Midbrain (tissue), 1 donor: ENCODE measurements at places on chromosomes 1 and 21.

- no peak for DNase-seq
Measured at GRCh38 chr1:20446796-20447195, 39.2 kb downstream of the CAMK2N1 start.

- DNase-seq = no peak
Measured at GRCh38 chr1:151003180-151003579, 3.5 kb downstream of the MINDY1 start.

- DNase-seq = no peak
Measured at GRCh38 chr1:84406346-84406861, 8.1 kb downstream of the DNASE2B start.

DNA sequence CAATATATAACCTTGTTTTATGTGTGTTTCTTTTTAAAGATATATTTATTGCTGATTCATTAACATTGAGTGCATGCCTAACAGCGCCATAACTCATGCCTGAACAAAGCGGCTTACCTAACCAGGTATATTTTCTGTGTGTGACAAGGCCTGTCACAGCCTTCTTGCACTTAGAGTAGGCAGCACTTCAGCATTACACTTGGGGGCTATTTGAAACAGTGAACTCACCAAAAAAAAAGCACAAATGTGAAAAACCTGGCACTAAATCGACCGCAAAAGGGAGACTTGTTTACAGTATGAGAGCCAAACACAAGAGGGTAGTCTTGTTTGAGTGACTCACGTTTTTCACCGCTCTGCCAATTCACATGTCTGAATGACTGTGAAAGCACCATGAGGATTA lies 111.7 kb downstream of the DISP1 start:
- DNase-seq = no peak

DNA sequence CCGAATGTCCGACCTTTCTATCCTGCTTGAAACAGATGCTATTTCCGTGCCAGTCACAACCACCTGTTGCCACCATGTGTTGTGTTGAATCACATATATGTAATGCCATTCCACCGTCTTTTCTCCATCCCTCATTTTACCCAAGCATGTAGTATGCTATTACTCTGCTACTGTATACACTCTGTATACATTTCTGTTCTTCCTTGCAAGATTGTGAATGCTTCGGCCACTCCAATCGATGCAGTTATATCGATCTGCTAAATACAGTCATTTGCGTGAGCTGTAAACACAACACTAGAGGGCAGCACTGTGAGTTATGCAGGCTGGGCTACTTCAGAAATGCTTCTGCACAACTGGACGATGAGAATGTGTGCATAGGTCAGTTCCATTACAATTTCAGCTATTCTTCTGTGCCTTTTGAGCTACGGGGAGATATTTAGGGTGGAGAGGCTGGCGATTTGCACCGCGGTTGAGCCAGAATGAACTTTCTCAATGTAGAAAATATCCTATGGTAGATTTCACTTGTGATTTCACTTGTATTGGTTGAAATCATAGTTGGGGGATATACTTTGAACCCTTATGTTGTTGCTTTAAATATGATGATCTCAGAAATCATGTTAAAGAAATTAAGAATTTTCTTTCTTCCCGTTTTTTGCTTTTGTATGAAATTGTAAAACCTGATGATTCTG lies 289.8 kb downstream of the NTNG1 start:
- peak; percentile 56 for DNase-seq

- DNase-seq = no peak
Measured at GRCh38 chr1:50488356-50488755, 65.1 kb upstream of the DMRTA2 start.

DNA sequence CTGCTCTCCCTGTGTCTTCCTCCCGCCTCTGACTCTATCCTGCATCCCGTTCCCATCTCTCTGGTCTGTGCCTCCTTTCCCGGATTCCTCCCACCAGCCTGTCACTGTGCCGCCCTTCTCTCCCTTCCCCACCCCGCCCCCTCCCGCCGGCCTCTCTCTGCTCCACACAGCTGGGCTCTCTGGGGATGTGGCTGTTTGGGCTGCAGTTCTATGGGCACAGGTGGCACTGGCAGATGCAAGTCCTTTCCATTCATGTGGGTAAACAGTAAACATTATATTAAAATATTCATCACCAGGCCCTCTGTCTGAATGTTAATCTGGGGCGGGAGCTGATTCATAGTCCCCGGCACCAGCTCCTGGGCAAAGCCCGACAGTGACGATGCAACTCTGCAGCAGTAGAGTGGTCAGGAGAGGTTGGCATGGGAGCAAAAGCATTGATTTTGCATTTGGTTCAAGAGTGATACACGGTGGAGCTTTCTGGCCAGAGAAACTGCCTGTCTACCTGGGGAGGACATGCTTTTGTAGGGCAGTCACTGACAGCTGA lies 249.3 kb downstream of the TNR start:
- no peak for DNase-seq

- DNase-seq = no peak
Measured at GRCh38 chr1:223244366-223245103, 101.5 kb upstream of the TLR5 start.

- DNase-seq = no peak
Measured at GRCh38 chr1:30305061-30305460, 418.3 kb downstream of the MATN1 start.

GRCh38 chr1:44212355-44213221 lies 683 bp upstream of the DMAP1 start:
- no peak for DNase-seq

DNA sequence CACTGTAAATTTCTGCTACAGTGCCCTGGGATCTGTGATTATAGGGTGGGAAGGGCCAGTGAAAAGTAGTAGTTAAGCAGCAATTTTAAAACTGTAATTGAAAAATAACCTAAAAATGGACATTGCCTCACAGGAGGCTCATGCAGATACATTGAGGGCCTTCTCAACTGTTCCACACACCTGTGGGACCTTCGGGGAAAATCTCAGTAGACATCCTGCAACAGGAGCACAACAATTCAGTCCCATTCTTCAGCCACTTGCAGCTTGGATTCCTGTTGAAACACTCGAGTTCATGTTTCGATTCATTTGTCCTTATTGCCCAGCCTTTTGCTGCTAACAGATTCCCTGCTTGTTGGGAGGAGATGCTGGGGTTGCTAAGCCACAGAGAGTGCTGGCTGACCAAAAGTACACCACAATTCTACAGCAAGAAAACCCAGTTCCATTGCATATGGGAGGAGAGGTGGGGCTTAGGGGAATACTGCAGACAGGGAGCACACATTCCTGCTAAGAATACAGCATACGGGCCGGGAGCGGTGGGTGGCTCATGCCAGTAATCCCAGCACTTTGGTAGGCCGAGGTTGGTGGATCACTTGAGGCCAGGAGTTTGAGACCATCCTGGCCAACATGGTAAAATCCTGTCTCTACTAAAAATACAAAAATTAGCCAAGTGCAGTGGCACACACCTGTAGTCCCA lies 4.5 kb downstream of the TMCC2 start:
- no peak for DNase-seq

GRCh38 chr1:8780405-8780804 lies 37.0 kb downstream of the RERE start:
- DNase-seq = no peak

DNA sequence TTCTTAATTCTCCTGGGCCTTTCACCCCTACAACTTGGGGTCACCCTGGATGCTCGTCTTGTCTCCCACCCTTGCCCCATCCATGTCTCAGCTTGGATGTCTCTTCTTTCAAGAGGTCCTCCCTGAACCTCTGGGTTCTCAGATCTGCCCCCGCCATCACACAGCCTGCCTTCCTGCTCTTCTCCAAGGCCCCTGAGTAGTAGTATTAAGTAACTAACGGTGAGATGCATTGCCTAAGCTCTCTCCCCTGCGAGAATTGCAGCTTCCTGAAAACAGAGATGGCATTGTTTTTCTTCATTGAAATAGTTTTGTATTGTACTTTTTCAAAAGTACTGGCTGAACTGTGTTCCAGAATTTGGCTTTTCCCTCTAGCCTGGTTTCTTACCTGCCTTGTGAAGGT lies 16.0 kb downstream of the MIIP start:
- DNase-seq = no peak

DNA sequence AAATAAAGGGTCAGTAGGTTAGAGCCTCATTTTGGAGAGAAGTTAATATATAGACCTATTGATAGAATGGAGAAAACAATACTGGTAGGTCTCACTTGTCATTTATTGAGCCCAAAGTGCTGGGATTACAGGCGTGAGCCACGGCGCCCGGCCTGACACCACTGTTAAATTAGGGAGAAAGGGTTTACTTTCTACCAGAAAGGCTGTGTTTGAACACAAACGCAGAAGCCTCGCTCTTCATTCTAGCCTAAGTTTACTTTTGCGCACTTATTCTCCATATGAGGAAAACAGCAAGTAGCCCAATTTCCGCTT lies 710 bp upstream of the PRPF3 start:
- no peak for DNase-seq

DNA sequence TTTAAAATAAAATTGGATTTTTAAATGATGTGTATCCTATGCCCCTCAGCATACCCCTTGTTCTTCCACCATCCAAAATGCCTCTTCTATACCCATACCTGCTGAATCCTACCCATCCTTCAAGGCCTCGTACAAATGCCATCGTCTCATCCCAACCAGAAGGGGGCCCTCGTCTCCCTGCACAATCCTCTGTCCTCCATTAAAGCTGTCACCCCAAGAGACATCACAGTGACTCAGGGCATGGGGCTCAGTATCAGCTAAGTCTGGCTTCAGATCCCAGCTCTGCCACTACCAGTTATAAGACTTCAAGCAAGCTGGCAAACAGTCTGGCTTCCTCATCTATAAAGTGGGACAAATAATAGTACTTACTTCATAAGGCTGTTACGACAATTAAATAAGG lies 23.8 kb downstream of the IGFN1 start:
- no peak for DNase-seq

- no peak for DNase-seq
Measured at GRCh38 chr1:63931468-63931867, 157.7 kb downstream of the ROR1 start.

- DNase-seq = no peak
Measured at GRCh38 chr1:27615346-27616192, 11.6 kb upstream of the AHDC1 start.

- DNase-seq = no peak
Measured at GRCh38 chr1:938711-939489, 15.2 kb downstream of the SAMD11 start.

DNA sequence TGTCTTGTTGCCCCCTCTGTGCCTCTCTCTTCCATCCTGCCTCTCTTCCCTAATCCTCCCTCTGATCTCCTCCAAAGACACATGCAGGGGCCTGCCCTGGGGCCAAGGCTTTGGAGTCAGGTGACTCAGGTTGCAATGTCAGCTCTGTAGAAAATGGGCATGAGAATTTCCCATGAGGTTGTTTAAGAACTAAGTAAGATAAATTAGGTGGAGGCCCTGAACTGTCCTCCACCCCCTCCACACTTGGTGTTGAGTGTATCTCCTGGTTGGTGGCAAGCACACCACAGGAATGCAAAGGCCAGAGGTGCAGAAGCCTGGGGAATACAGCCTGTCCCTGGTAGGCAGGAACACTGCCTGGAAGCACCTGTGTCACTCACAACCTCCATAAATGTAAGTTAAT lies 63.9 kb upstream of the GRIK3 start:
- DNase-seq = no peak

GRCh38 chr21:37006486-37007291 lies at the start of gene RIPPLY3:
RIPPLY3 (plus strand) TSS chr21:37006702; CDS start chr21:37006773, 71 bp downstream.
- no peak for DNase-seq

DNA sequence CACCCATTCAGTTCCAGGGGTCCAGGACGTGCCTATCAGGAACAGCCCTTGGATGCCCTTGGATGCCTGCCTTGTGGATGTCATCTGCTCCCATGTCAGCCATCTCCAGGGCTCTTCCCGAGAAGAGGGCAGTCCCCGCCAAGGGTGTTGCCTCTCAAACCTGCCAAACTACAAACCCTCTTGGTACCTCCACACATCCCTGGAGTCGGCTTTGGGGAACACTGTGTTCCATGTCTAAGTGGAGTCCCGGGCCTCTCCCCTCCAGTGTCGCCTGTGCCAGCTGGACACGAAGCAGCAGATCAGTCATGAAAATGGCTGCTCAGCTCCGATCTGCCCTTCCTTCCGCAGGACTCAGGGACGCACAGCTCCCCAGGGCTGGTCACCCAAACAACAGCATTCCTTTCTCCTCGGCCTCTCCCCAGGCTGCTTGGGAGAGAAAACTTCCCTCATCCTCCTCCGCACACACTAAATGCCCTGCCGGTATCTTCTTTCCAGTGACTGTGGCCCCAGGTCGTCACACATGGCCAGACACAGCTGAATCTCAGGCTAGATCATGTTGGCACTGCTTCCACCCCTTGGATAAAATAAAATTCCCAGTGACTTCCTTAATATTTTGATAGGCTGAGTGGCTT lies 53.4 kb downstream of the GALNT2 start:
- DNase-seq = no peak

DNA sequence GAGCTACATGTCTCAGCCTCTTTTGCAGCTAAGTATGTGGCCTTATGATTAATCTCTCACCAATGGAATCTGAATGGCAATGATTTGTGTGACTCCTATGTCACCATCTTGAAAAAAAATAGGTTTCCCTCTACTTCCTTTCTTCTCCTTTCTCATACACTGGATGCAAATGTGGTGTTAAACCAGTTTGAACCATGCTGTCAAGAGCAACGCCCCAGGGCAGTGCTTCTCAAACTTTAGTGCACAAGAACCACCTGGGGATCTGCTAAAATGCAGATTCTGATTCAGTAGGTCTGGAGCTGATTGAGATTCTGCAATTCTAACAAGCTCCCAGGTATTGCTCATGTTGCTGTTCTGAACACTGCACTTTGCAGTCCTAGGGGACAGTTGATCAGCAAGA lies 44.7 kb upstream of the ZNF644 start:
- DNase-seq = no peak
